Fibroblast of skin of abdomen (primary cell): ENCODE measurements at places on chromosomes 5 and 9.

- DNase-seq: no peak
Observed at GRCh38 chr9:76330034-76330433, 64.2 kb downstream of the RFK start.

- DNase-seq: no peak
Observed at GRCh38 chr9:113482341-113482740, 18.8 kb downstream of the RGS3 start.

- DNase-seq: no peak
Observed at GRCh38 chr9:13661014-13661413, 381.5 kb upstream of the MPDZ start.

GRCh38 chr5:151886546-151887275 lies 37.9 kb downstream of the GLRA1 start:
- DNase-seq: peak; percentile 38

- no peak for DNase-seq
Observed at GRCh38 chr5:143850050-143850683, 38.2 kb downstream of the HMHB1 start.

GRCh38 chr5:133368916-133369783 lies 243.2 kb downstream of the FSTL4 start:
- DNase-seq: no peak

- DNase-seq: peak; percentile 99
Observed at GRCh38 chr5:27241564-27242257, 203.3 kb upstream of the CDH9 start.

DNA sequence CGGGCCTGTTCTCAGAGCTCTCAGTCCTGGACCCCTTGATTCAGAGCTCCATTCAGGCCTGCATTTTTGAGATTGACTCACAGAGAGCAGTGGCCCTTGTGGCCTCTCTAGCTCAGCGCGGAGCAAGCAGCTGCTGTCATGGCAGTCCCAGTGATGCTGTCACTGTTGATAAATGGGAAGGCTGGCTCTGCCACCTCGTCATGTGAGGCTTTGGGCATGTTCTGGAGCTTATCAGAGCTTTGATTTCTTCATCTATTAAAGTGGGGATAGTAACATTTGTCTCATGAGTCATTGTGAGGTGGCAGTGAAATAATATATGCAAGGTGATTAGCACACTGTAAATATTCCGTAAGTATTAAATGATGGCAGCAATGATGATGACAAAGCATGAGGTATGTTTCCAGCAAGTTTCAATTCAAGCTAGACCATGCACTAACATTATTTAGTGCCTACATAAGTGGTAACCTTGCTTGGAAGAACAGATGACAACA lies 126.4 kb upstream of the CXCL14 start:
- peak; percentile 68 for DNase-seq

- DNase-seq: no peak
Observed at GRCh38 chr9:105244734-105245028, 230 bp downstream of the SLC44A1 start.

GRCh38 chr5:176816043-176816745 lies 5.8 kb downstream of the UNC5A start:
- no peak for DNase-seq

- no peak for DNase-seq
Observed at GRCh38 chr9:135087899-135088347, 455 bp downstream of the OLFM1 start.

DNA sequence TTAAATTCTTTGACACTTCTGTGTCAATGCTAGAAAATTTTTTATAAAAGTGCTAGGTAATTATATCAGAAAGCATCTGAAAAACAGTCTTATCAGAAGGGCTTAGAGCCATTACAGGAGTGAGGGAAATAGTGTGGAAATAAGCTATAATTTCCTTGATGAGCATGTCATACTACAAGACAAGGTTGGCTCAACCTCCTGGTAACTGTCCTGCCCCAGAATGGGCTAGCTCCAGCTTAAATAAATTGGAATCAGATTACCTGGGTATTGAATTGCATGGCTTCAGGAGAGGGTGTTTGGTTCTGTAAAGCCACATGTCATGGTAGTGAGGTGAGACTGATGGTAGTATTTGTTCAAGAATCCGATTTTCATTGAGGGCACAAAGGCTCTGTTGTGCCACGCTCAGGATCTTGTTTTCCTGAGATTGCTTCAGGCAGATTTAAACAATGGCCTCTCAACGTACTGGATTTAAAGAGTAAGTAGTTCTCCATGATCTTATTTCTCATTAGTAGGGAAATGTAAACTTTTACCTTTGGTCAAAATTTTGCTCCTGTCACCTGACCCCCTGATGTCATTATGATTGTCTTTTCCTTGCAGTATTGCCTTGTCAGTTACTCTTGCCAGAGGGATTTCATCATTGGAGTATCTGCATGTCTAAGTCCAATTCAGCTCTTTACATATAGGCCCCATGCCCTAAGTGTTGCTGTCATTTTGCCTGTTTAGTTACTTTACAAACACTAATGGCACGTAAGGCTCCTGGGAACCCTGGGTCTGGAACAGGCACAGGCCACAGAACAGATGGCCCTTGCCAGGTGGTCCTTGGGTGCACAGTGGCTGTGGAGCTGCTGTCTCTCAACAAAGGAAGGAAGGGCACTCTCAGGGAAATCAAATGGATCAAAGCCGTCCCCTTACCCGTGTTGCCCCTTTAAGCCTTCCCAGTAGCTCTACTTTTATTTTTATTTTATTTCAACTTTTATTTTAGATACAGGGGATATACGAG lies 21.3 kb downstream of the TRIO start:
- DNase-seq: no peak

DNA sequence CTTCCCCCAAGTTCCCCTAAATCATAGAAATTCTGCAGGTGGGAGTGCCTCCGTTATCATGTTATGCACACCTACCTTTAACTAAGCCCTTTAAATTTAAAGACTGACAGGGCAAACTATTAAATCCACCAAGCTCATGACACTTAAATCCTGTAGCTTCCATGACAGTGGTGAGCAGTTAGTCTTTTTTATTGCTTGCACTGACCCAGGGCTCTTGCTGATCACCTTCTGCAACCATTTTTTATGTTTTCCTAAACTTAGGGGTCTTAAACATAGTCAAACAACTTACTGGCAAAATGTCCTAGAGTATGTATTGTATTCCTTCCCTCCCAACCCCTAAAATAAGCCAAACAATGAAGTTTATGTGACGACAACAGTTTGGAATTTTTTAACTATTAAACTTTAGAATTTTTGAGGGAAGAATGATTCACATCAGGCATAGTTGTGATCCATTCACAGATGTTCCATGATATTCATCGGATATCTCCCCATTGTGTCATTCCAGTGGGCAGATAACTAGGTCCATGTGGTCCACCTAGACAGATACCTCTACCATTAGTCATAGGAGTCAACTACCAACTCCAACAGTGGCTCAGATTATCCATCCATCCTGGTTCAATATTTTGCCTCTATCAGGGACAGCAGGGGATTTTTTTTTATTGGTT lies 283.1 kb downstream of the ADAMTS6 start:
- DNase-seq: peak; percentile 99

- DNase-seq: no peak
Observed at GRCh38 chr9:123368023-123368422, 12.0 kb downstream of the CRB2 start.

DNA sequence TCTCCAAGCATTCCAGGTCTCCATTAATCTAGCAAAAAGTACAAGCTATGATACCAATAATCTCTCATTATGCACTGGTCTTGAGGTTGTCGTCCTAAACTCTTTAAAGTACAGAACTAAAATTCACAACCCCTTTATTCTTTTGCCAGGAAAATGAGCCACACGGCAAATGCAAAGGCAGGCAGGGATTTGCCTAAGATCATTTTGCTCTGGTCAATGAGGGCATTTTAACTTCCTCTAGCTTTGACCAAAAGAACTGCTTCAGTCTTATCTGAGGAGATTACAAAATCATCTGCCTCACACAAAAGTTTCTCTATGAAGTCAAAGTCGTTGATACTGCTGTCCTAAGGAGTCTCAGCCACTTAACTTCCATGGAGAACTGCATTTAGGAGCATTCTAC lies 51.8 kb downstream of the EPB41L4B start:
- no peak for DNase-seq

GRCh38 chr5:124060413-124061067 lies 548.6 kb downstream of the CSNK1G3 start:
- no peak for DNase-seq

DNA sequence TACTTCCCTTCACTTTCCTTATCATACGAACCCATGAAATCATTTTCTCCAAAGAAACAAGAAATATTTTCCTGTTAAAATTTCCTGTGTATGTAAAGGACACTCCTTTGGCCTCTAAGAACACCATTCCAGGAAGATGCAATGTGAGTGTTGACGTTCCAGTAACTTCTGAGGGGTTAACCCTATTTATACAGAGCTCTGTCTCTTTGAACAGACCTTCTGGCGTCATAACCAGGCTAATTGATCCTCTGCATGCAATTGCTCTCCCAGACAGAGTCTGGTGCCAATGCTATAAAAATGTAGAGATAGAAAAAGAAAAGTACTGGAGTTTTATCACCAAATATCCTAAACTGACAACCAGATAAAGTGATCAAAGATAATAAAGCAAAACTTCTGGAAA lies 218.5 kb downstream of the TLE1 start:
- no peak for DNase-seq

DNA sequence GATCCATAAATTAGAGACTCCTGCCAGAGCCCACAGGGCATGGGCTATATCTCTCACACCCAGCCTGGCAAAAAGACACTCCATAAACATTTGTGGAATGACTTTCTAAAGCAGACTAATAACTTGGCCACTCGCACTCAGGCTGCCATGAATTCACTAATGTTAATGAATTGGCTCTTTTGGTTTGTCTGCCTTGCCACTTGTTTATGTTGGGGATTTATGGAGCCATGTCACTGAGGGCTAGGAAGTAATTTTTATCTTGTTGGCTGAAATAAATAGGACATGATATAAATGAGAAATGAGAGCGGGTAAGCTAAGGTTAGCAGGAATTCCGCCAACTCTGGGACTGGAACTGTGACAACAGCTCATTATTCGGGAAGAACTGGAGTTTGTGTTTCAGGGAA lies 55.2 kb downstream of the DROSHA start:
- no peak for DNase-seq

- no peak for DNase-seq
Observed at GRCh38 chr5:81544351-81545018, 150.6 kb upstream of the ACOT12 start.

GRCh38 chr9:95409650-95410426 lies 92.3 kb upstream of the FANCC start:
- peak; percentile 89 for DNase-seq

GRCh38 chr9:101028346-101029314 lies at the start of gene PLPPR1:
Gene PLPPR1, plus strand, starts transcription at chr9:101028727.
- peak; percentile 62 for DNase-seq

DNA sequence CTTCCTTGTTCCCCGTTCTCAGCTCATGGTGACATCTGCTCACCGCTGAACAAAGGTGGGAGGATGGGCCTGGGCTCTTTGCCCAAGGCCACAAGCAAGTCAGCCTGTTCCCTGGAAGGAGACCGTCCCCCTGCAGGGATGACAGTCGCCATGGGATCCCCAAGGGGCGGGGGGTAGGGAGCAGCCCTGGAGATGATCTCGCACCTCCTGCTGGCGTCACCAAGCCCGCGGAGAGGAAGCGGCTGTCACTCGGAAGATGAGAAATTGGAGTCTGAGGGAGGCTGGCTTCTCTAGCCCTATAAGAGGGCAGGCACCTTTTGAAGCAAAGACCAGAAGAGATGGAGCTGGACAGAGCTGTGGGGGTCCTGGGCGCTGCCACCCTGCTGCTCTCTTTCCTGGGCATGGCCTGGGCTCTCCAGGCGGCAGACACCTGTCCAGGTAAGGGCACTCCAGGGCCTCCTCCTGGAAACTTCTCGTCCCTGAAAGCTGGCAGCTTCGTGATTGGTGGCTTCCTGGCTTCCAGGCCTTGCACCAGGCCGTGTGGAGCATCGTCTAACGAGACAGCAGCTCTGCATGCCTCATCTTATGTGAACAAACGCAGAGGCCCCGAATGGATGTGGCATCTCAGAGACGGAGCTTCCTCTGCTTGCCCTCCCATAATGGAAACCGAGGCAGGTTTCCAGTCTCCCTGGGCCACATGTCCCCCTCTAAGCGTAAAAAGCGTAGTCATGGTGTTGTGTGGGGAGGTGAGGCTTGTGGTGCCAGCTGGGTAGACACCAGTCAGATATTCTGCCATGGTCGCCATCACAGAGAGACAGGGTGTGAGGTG lies at the start of gene FCN2:
FCN2 (plus strand) TSS at position 327 of the 829 bp plus-strand sequence; CDS start at position 339, 12 bp downstream.
- no peak for DNase-seq

DNA sequence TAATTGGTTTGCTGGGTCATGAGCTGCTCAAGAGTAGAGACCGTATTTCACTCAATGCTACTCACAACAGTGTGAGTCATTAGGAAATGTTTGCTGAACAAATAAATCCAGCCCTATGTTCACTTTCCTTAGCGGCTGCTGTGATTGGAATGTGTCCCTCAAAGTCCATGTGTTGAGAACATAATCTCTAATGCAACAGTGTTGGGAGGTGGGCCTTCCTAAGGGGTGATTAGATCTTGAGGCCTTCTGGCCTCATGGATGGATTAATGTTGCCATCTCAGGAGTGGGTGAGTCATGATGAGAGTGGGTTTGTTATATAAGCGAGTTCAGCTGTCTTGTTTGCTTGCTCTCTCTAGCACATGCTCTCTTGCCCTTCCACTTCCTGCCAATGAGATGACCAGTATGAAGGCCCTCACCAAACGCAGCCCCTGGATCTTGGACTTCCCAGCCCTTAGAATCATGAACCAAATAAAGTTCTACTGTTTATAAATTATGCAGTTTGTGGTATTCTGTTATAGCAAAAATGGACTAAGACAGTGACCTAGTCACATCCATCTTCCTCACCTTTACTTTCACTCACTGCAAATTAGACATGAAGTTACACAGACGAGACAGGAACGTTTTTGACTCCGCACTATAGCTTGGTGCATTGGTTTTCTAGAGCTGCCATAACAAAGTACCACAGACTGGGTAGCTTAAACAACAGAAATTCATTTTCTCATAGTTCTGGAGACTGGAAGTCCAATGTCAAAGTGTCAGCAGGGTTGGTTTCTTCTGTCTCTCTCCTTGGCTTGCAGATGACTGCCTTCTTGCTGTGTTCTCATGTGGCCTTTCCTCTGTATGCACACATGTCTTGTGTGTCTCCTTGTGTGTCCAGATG lies 50.9 kb upstream of the FAM169A start:
- peak; percentile 3 for DNase-seq

DNA sequence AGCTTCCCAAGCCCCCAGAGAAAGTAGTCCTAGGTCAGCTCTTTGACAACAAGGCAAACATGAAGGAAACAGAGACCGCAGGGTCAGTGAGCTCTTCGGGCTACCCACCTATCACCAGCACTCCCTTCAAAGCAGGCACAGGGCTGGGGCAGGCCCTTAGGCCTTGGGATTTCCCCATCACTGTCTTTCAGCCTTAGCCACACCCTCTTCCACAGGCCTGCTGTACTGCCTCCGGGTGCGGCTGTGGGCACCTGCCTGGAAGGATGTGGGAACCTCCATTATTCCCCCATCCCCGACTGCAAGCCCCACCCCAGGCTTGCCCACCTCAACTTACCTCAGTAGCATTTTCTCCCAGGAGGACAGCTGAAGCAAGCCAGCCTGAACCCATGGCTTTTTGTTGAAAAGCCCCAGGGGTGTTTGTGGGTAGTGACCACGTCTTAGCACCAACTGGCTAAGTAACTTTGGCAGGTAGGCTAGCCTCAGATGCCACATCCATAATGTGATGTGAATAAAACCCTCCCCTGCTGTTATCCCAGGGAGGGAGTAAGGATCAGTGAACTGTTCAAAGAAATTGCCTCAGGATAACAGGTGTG lies 100.2 kb downstream of the PIK3R1 start:
- DNase-seq: no peak

GRCh38 chr9:128412120-128412790 lies 8.4 kb upstream of the CERCAM start:
- peak; percentile 35 for DNase-seq

- no peak for DNase-seq
Observed at GRCh38 chr5:136103118-136103517, 29.5 kb upstream of the SMAD5 start.
